Immature natural killer cell (primary cell): ENCODE measurements at places on chromosomes 6 and 20. TPM values are rescaled to one million over a fixed set of nuclear protein-coding genes. Genes with fewer than 3 reads are reported as not detected.

GRCh38 chr20:12049125-12049524 lies 131.4 kb downstream of the BTBD3 start:
- no peak for DNase-seq

DNA sequence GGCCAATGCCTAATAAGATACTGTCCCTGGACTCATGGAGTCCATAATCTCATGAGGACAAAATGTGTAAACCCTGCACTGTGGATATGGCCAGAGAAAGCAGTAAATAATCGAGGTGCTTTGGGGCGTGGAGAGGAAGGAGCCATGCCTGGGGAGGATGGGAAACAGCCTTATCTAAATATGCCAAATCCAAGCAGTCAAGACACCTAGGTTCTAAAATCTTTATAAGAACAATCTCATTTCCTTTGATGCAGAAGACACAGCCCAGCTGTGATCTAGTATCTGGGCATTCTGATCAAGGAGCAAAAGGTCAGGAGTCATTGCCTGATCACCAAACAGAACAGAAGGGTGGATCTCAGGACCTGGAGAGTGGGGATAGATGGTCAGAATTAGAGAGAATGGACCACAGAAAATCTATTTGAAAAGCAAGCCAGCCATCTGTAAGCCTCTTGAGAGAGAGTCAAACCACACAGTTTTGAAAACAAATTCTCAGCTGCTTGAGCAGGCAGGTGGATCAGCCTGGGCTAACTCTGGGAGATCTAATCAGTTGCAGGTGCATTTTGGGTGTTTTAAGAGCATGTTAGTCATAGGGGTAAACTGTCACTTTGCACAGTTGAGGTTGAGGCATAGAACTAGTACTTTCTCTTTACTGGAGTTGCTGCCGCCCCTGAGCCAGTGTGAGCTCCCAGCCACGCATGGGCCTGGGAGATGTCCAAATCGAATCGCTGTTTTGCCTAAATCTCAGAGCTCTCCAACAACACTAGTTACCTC lies 130.8 kb upstream of the TNFAIP3 start:
- DNase-seq: no peak

THEMIS gene
- 0.57 TPM for polyA plus RNA-seq

GRCh38 chr6:109056661-109057060 lies 38.0 kb downstream of the SESN1 start:
- DNase-seq: no peak

FLRT3 gene
- not detected for polyA plus RNA-seq

CTNNBL1 gene
- polyA plus RNA-seq: 99.5 TPM

GRCh38 chr6:2756241-2756640 lies 5.5 kb upstream of the MYLK4 start:
- DNase-seq: no peak

HCK gene
- polyA plus RNA-seq: 7.3 TPM

- DNase-seq: no peak
Measured at GRCh38 chr6:109306733-109307132, 75.5 kb downstream of the CD164 start.

TPX2 gene
- polyA plus RNA-seq: 3.0 TPM

GRCh38 chr20:41984031-41984430 lies 365.9 kb upstream of the CHD6 start:
- no peak for DNase-seq

- DNase-seq: no peak
Measured at GRCh38 chr6:117008618-117009017, 131.6 kb downstream of the RFX6 start.

DNA sequence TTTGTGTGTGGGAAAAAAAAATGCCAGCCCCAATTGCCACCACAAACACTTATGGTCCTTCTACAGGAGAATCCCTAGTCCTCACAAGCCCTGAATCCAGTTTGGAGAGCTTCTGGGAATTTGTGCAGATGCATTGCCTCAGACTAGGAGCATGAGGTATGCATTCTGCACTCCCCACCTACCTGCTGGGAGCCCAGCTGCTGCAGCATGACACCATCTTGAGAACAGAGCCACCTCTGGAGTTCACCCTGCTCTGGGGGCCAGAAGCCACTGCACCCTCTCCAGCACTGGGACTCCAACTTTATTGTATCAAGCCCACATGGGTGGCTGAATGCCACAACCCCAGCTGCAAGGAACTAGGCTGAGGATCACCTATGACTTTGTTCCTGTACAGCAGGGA lies 568.5 kb upstream of the ID4 start:
- DNase-seq: no peak

ADAM33 gene
- polyA plus RNA-seq: not detected

GRCh38 chr20:14929388-14929787 lies 592.0 kb upstream of the FLRT3 start:
- no peak for DNase-seq

NOX3 gene
- not detected for polyA plus RNA-seq

EYS gene
- polyA plus RNA-seq: not detected

- DNase-seq: no peak
Measured at GRCh38 chr20:18154342-18154741, 16.7 kb downstream of the KAT14 start.

GRCh38 chr6:45707176-45707575 lies 308.5 kb downstream of the CLIC5 start:
- DNase-seq: no peak
